ENCODE measurements at places on chromosomes 7 and 10.
A peak's percentile ranks its signal among the peaks of the same experiment; 100 is the strongest.

GRCh38 chr7:4764402-4765007 lies 10.9 kb upstream of the AP5Z1 start:
- DNase-seq, result no peak

DNA sequence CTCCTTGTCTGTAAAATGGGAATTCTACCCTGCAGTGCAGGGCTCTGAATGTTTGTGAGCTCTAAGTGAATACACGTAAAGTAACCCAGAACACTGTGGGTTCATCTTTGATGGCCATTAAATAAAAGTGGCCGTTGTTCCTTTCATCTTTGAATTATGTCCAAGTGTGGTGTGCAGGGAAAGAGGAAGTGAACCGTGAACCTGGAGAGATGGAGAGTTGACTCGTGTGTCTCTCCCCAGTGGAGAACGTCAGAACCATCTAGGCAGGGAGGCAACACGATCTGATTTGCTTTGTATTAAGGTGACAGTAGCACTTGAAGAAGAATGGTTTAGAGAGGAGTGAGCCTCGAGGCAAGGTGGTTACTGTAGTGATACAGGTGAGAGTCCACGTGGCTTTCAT lies 93.5 kb upstream of the GJD4 start:
- DNase-seq, result no peak

DNA sequence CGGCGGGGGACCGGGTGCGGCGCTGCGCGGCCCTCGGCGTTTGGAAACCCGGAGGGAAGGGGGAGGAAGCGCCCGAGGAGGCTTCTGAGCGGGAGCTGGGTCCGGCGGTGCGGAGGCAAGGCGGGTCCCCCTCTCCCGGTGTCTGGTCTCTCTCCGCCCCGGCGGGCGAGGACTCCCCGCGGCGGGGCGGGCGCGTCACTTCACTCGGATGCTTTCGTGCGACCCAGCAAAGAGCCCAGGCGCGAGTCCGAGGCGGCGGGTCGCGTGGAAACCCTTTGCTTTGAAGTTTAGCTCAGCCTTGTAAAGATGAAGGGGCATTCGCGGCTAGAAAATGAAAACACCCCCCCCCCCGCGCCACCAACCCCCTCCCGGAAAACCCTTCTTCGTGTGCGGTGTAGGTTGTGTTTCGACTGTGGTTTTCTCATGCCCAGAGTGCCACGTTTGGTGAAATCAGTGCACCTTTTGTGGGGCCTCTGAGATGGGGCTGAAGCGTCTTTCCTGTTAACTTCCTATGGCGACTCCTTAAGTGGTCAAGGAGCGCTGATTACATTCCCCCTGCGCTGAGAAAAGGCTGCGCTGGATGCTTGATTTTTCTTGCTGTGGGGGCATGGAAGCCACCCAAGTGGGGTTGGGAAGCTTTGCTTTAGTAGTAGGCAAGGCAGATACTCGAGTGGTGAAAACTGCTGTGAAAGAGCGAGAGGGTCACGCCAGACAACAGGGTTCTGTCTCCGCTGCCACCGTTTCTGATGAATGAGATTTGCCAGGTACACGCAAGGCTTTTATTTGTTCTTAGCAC lies 876 bp downstream of the GNAI1 start:
- peak; percentile 70 for DNase-seq

DNA sequence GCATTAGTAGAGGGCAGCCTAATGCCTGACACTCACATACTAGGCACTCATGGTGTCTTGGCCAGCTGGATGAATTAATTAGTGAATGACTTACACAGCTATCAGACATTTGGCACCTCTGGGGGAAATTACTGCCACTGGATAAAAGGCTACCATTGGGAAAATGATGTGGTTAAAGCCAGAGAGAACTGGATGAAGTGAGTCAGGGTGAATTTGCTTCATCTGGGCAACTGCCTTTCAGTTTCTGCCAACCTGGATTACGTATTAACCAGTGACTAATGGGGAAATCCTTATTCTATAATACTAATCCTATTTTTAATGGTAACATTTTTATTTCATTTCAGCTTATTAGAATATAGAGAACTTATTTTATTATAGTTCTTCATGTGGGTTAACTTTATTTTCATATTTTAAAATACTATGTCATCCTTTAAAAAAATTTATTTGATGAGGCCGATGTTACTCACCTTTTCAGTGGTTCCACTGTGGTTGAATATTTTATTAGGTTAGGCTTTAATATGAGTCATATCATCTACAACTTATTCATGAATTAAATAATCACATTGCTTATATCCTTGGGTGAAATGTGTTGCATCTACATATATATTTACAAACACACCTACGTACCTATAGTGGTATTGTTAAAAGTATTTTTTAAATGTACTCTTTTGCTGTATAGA lies 85.6 kb upstream of the CAPZA2 start:
- DNase-seq, result no peak

GRCh38 chr10:52631146-52631545 lies 141.4 kb downstream of the MBL2 start:
- no peak for DNase-seq

GRCh38 chr10:34816501-34817002 lies 1.5 kb upstream of the PARD3 start:
- DNase-seq, result no peak

- no peak for DNase-seq
Measured at GRCh38 chr7:101998906-101999240, 181.4 kb downstream of the CUX1 start.

DNA sequence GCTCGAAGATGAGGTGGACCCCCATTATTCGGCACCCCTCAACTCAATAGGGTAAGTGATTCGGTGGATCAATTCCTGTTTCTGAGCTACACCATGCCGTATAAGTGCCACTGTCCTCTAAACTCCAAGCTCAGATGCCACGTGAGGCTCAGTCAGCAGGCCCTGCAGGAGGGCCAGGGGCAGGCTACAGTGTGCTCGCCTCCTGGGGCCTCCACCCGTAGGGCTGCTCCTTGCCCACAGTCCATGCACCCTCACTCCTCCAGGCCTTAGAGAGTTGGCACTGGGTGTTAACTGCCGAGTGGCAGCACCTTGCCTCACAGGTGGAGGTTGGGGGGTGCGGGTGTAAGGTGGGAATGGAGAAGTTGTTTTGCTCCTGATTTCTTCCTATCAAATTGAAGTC lies 12.1 kb downstream of the C10orf53 start:
- DNase-seq, result no peak

GRCh38 chr7:11128498-11128897 lies 154.8 kb downstream of the PHF14 start:
- no peak for DNase-seq

DNA sequence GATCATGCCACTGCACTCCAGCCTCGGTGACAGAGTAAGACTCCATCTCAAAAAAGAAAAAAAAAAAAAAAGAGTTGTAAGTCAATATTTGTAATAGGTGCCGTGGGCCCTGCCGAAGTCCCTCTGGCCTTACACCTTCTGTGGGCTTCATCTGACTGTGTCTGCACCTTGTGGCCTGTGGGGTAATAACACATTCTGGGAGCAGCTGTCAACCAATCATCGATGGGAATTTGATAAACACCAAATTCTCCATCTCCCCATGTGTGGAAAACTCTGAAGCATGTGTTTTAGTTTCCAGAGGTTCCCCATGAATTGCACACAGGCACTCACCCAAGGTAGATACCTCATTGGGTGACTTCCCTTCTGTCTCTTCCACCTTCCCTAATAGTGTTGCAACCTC lies 10.8 kb downstream of the ZNF394 start:
- no peak for DNase-seq

DNA sequence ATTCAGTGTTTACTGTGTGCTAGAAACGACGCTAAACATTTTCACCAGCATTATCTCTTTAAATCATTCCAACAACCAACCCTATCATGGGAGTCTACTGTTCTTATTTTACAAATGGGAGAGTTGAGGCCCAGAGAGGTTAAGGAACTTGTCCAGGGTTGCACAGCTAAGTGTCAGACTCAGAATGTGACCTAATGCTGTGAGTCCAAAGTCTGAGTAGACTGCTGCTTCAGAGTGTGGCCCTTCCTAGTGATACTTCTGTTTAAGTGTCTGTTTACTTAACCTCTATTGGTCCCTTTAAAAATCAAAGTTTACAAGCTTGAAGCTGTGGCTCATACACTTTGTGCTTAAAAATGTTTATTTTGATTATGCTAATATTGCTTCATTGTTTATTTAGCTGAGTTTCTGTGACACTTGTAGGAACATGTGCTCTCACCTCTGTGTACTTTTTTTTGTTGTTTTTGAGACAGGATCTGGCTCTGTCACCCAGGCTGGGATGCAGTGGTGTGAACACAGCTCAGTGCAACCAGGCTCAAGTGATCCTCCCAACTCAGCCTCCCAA lies 84.4 kb upstream of the SYPL1 start:
- no peak for DNase-seq

GRCh38 chr7:1538544-1539180 lies 8.2 kb downstream of the MAFK start:
- no peak for DNase-seq

DNA sequence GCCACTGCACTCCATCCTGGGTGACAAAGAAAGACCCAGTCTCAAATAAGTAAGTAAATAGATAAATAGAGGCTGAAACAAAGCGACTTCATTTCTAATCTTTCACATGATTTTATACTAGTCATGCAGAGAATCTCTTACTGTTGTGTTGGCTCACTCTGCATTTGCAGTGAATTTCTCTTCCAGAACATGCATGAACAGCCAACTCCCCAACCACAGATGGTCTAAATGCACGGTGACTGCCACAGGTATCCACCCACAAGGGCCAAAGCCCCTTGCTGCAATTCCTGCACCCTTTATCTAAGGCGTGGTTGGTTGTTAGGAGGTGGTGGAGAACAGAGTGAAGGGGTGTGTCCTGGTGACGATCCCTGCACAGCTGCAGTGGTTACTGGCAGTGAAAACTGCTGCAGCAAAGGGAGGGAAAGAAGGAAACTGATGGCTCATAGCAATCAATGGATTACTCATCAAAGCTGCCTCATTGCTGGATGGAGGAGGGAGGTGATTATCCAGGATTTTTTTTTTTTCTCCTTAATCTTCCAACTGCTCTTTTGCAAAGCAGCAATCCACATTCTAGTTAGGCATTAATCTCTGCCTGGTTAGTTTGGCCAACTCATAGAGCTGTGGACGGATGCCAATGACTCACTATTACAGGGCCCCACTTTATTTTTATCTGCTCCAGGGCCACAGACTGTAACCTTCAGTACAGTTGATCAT lies 50.6 kb downstream of the PRTFDC1 start:
- no peak for DNase-seq

DNA sequence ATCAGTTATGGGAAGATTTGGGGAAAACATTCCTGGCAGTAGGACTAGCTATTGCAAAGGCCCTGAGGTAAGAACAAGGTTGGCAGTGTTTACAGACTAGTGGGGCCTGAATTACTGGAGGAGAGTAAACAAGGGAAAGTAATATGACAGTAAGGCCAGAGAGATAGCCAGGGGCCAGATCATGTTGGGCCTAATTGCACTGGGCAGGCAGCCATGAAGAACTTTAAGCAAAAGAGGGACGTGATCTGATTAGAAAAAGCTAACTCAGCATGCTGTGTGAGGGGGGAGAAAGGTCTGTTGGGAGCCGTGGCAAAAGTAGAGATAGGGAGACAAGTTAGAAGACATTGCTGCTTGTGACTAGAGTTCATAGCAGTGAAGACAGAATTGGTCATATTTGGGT lies 9.2 kb downstream of the NUP42 start:
- DNase-seq, result no peak

DNA sequence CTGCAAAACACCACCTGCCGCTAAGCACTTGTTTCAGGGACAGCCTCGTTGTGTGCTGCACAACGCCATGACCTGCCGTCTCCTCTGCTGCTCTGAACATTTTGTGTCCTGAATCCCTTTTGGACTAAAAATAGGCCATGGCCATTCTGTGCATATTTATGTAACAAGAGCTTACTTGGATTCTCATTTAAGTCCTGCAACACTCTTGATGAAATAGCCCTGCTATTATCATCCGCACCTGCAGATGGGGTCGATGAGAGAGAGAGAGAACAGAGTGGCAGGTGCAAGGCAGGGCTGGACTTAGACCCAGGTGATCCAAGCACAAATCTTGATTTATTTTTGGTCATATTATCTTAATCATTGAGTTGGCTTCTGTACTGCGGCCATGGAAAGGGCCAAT lies 121.2 kb upstream of the PRKCQ start:
- DNase-seq, result no peak

GRCh38 chr7:131546583-131547141 lies 9.8 kb downstream of the PODXL start:
- peak; percentile 77 for DNase-seq

DNA sequence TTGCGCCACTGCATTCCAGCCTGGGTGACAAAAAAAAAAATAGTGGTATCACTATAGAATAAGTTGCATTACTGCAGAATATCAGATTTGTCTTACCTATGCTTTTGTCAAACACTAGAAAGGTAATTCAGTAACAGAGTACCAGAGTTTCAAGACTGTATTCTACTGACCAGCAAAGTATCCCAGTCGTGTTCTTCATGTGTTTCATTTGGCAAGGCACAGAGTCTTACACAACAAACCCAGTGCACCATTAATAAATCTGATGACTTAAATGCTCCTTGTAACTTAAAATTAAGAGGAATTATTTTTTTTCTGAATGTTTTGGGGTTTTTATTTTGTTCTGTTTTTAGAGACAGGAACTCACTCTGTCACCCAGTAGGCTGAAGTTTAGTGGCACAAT lies 34.4 kb upstream of the PBLD start:
- DNase-seq, result no peak

DNA sequence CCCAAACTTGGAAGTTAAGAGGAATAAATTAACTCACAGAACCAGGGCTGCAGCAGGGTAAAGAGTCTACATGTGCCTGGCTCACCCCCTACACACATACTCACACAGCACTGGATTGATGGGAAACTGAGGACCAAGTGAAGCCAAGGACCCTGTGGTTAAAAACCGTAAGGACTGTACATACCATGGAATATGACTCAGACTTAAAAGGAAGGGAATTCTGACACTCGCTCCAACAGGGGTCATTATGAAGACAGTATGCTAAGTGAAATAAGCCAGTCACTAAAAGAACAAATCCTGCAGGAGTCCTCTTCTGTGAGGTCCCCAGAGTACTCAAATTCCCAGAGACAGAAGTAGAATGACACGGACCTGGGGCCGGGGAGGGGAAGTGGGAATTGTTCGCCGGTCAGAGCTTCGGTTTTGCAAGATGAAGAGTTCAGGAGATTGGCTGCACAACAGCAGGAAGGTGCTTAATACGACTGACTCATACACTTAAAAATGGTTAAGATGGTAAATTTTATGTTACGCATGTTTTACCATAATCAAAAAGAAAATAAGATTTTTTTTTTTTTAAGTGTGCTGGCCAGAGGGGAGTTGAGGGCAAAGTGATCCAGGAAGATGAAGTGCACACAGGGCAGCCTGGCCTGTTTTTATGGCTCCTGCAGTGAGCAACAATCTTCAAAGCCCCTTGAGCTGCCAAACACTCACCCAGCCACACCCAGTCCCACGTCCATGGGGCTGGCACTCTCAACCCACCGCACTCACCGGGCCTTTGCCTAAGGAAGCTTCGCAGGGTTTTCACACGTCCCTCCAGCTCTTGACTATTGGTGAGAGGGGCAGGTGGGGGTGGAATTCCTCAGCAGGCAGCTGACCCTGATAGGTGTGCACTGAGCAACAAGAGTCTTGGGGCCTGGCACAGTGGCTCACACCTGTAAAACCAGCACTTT lies 26.4 kb downstream of the DRGX start:
- no peak for DNase-seq
